Fibroblast of the conjunctiva (primary cell): ENCODE measurements at places on chromosomes 1 and 21.

- peak; percentile 1 for DNase-seq
Measured at GRCh38 chr21:19565587-19565986, 1162.0 kb upstream of the TMPRSS15 start.

GRCh38 chr21:44838039-44838895 is 20.4 kb upstream of the SUMO3 start:
- no peak for DNase-seq

DNA sequence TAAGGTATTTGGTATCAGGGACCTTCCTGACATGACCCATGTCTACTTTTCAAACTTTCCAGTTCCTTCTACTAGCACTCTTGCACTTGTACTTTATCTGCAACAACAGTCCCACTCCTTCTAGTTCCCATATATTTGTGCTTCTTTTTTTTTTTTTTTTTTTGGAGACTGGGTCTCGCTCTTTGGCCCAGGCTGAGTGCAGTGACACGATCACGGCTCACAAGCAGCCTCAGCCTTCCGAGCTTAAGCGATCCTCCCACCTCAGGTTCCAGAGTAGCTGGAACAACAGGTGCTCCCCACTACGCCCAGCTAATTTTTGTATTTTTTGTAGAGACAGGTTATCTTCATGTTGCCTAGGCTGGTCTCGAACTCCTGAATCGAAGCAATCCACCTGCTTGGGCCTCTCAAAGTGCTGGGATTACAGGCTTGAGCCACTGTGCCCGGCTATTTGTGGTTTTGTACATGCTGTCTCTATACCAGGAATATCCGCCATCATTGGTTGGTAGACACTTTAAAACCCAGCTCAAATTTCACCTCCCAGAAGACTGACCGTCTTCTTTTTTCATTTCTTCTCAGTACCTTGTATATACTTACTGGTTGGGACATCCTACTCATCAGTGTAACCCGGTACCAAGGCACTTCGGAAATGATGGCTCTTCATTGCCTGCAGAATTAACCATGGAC is 1.1 kb downstream of the ZMYM1 start:
- DNase-seq, result no peak

- DNase-seq, result no peak
Measured at GRCh38 chr21:17823846-17824245, 4.7 kb upstream of the C21orf91 start.

DNA sequence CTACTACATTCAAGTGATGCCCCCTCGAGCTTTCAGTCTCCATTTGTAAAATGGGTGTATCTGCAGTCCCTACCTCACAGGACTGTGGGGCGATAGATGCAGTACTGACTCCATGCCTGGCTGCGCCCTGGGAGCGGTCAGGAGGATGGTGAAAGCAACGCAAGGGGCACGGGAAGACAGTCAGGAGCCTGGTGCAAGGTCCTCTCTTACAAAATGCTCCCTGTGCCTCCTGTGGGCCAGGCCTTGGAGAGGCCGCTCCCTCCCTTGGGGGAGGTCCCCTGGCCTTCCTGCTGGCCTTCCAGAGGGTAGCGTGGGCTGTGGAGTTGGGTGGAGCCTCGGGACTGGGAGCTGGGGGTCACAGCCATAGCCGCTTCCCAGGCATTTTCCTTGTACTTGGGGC is 21.6 kb downstream of the FAM151A start:
- no peak for DNase-seq

GRCh38 chr1:53938136-53938830 is 7.2 kb downstream of the IFT25 start:
- no peak for DNase-seq

DNA sequence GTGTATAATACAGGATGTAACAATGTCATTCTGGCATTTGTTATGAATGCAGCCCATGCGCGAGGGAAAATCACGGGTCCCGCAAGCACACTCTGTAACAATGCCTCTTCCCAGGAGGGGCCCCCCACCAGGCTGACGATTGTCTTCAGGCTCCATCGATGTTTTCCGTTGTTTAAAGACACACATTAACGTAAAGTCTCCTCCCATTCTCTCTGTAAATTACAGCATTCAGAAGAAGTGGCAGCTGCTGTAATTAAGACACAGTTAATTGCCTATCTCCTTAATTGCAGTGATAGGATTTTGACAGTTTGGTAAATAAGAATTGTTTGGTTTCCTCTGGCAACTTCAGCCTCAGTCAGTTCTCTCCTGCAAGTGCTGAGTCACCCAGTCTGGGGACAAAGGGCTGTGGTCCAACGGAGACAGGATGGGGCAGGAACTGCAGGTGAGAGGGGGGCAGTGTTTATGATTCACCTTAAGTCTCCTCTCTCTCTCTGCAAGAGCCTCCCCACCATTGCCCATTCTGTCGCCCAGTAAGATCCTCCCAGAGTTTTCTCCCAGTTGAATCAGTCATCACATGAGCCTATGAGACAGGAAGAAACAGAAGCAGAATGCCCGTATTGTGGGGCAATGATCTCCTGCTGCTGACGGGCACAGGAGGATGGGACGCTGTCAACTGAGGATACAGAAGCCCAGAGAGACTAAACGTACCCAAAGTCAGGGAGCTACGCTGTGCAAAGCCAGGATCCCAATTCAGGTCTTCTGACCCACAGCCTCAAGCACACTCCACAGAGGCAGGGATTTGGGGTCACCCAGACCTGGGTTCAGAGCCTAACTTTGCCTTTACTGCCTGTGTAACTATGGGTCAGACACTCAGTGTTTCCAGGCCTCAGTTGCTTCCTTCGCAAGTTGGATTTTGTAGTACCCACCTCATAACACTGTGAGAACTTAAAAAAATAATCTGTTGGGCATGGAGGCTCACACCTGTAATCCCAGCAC is 110.0 kb downstream of the ADSS2 start:
- DNase-seq, result no peak

DNA sequence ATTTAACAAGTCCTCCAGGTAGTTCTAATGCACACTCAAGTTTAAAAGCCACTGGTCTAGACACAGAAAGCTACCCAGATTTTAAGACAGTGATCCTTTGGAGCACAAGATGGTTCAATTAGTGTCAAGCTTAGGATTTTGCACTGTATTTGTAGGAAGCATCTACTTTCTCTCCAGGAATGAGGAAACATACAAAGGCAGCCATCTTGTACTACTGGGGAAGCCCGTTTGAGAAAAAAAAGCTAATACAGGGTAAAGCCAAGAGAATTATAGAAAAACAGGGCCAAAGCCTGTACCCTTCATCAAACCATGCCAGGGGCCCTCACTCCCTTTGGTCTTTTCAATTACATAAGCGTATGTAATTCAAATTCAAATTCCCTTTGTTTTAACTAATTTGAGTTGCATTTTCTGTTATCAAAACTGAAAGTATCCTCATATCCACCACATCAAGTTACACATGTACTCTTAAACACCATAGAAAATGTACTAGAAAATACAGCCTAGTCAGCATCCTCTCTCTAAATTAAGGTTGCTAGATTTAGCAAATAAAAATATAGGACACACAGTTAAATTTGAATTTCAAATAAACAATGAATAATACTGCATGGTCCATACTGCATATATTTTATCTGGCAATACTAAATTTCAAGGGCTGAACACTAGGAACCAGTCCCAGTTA is 17.4 kb downstream of the PIK3R3 start:
- DNase-seq, result no peak

GRCh38 chr1:165034136-165034809 is 322.2 kb downstream of the LMX1A start:
- no peak for DNase-seq

DNA sequence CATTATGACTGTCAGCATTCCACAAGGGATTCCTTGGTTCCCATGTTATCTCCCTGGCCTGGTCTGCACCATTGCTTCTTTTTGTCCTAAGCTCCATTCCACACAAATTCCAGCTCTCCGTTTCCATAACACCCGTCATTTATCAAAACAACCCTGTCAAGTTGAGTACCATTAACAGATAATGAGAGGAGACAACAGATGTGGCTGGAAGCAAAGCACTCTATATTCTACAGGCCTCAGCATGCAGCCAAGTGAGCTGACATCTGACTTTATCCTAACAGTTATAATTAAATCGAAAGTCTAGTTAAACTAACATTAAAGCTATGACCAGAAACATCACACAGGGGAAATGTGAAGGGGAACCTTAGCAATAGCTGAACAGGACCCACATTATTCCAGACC is 110.4 kb downstream of the RERE start:
- no peak for DNase-seq

DNA sequence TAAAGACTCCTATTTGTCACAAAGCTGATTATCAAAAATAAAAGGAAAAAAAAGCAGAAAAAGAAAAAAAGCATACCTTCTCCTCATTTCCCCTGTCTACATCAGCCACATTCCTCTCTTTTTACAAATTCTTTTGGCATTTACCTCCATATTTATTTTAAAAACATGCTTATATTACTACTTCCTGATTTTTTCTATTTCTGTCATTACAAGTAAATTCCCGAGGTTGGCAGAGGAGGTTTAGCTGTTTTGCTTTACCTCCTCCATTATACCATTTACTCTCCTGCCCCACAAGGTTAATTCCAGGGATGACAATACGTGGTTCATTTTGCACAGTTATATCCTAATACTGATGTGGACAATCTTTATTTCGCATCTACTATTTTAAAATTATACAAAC is 26.3 kb upstream of the CD34 start:
- DNase-seq, result no peak

- no peak for DNase-seq
Measured at GRCh38 chr1:36994868-36995267, 39.4 kb downstream of the GRIK3 start.
